NCI-H460 (cell line): ENCODE measurements at places on chromosomes 2 and 18. TPM values are rescaled to one million over a fixed set of nuclear protein-coding genes. Genes with fewer than 3 reads are reported as not detected.

DNA sequence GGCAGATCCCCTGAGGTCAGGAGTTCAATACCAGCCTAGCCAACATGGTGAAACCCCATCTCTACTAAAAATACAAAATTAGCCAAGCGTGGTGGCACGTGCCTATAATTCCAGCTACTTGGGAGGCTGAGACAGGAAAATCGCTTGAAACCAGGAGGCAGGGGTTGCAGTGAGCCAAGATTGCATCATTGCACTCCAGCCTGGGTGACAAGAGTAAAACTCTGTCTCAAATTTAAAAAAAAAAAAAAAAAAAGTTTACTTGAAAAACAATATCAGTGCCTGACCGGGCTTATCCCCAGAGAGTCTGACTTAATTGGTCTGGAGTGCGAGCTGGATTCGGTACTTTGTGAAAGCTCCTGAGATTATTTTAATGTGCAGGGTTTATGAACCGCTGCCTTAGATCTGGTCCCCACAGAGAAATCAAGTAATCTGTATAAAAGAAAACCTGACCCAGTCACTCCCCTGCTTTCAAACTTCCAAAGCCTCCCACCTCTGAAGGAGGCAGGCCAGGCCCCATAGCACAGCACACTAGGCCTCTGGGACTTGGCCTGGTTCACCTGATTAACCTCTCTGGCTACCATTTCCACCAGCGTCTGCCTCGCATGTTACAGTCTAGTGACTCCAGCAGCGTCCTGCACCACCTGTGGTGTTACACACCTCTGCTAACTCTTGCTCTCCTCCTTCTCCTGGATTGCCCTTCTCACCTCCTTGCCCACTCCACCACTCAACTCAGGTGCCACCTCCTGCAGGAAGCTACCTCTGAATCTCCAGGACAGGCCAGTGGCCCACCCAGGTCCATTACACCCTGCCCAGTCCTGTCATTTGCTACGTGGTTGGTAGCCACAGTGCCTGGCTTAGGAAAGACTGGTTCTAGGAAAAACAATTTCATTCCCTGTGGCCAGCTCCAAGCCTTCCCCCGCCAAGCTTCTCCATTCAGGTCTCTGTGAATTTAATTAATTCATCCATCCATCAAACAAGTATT is 114.3 kb upstream of the PPP1CB start:
- no peak for DNase-seq

- no peak for DNase-seq
Measured at GRCh38 chr2:120815292-120815691, 79.6 kb downstream of the GLI2 start.

GRCh38 chr2:19120941-19121750 is 237.3 kb downstream of the OSR1 start:
- DNase-seq: no peak

DNA sequence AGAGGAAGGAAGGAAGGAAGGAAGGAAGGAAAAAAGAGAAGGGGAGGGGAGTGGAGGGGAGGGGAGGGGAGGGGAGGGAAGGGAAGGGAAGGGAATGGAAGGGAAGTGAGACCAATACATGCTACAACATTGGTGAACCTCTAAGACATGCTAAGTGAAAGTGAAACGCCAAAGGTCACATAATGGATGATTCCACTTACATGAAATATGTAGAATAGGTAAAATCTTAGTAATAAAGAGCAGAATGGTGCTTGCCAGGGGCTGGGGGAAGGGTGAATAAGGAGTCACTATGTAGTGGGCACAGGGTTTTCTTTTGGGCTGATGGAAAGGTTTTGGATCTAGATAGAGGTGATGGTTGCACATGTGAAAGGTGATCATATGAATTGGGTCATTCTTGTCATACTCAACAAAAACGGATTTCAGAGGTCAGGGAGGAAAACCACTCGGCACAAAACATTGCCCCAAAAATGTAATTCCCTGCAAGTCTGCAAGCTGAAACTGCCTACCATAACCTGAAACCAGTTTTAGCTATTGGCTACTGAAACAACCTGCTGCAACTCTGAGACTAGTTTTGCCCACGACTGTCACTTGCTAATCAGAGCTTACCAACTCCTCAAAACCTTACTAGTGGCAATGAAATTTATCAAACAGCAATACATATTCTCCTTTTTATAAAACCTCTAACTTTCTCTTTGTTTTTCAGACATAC is 59.2 kb downstream of the CCDC141 start:
- DNase-seq: no peak

- DNase-seq: no peak
Measured at GRCh38 chr2:96154506-96155380, 9.5 kb upstream of the DUSP2 start.

- DNase-seq: peak; percentile 64
Measured at GRCh38 chr2:30208453-30208852, 22.9 kb upstream of the LBH start.

DNA sequence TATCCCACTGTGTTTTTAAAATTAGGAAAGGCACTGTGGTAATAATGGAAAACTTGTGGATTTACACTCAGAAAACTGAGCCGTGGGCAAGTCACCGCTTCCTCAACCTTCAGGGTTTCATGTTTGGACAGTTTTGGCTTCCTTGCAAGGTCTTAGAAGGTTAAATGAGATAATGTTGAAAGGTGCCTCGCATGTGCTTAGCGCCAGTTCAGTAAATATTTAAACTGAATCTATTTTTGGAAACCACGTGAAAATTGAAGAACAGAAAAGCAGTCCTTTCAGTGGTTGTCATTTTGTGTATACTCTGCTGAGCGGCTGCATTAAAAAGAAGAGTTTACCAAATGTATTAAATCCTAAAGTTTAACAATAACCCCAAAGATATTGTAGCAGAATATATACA is 15.2 kb upstream of the AGAP1 start:
- no peak for DNase-seq

The MRPL33 gene
- total RNA-seq: 248 and 320 TPM in 2 replicates
